ENCODE measurements at places on chromosomes 4 and X.

DNA sequence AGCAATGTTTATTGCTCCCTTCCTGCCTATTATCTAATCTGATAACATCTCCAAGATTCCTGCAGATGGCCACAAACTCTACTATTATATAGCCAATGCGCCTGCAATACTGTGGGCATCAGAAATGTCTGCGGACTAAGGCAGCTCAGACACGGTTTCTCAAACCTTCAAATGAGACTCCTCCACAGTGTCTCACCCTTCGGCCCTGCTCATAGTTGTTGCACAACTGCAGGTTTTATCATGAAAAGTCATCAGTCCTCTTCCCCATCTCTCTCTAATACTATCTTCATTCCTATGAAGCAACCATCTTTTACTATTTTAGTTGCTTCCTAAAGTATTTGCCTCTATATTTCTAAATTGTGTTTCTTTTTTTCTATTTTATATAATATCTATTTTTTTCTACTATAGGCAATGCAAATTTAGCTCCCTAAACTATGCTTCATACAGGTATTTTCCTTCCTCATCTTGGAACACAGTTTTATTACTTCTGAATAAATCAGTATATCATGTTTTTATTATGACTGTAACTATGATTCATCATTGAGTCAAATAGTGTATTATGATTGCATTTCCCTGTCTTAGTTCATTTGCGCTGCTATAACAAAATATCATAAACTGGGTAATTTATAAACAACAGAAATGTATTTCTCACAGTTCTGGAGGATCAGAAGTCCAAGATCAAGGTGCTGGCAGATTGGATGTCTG lies 129.7 kb upstream of the EDNRA start:
- no peak for DNase-seq

DNA sequence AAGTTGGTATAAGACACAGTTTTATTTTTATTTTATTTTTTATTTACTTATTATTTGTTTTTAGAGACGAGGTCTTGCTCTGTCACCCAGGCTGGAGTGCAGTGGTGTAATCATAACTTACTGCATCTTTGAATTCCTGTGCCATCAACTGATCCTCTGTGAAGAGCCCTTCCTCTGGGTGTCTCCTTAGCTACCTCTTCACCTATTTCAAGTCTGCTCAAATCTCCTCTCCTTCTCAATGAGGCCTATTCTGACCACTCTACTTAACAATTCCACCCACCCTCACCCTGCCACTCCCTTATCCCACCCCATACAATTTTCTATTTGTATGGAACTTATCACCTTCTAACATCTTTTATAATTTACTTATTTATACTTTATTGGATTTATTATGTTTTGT lies 183.4 kb downstream of the PPP3CA start:
- DNase-seq, result no peak

DNA sequence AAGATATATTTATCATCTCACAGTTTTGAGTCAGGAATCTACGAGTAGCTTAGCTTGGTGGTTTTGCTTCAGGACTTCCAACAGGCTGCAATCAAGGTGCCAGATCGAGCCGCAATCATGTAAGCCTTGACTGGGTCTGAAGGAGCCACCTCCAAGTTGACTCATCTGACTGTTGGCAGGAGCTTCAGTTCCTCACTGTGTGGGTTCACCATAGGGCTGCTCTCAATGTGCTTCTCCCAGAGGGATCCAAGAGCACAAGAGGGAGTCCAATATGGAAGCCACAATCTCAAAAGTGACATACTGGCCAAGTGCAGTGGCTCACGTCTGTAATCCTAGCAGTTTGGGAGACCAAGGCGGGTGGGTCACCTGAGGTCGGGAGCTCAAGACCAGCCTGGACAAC lies 26.5 kb downstream of the DCHS2 start:
- DNase-seq, result no peak

- no peak for DNase-seq
These were observed 24.8 kb downstream of the CYTL1 start for GRCh38 chr4:4994312-4995097.

DNA sequence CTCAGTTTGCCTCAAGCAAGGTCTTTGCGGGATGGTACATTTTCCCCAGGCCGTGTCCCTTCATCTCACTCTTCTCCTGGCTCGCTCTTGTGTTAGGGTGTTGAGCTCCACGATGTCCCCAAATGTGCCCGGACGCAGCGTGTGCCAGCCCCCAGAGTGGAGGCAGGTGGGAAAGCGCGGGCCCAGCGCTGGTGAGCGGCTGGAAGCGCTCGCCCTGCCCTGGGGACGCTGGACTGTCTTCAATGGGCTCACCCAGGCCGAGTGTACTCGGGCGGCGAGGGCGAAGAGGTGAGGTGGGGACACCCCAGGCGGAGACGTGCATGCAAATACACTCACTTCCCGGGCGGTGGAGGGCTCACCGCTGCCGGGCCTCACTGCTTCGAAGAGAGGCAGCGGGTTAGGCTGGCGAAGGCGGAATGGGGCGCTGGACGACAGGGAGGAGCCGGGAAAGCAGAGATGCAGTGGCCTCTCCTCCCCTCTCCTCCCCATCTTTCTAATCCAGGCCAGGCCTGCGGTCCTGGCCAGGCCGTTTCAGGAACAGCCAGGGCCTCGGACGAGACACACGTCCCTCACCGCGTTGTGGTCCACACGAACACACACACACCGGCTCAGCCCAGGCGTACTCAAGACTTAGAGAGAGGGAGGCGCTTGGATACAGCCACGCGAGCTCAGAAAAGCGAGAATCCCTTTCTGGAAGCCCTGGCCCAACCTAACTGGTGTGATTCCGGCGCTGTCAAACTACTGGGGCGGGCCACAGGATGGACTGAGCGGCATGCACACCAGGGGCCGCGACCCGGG lies 2.2 kb downstream of the NKX6-1 start:
- DNase-seq, result no peak

DNA sequence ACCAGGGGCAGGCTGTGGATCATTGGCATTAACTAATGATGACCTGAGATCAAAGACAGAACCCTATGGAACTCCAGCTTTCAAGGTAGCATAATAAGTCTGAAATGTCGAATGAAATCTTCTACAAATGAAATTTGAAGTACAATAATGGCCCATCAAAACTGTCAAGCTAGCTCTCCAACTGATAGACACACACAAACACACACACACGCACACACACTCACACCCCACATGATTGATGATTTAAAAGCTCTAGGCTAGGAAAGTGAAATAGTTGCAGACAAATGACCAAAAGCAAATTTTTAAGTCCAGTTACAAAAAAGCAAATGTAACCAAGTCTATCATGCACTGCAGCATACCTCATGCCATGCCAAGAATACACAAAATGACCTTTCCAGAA lies 655.7 kb downstream of the C4orf33 start:
- no peak for DNase-seq

- no peak for DNase-seq
These were observed 191.7 kb upstream of the GPC4 start for GRCh38 chrX:133606990-133607389.

- DNase-seq, result no peak
These were observed 303.1 kb upstream of the GIMD1 start for GRCh38 chr4:106671716-106672115.

GRCh38 chr4:86908251-86908657 lies 16.0 kb upstream of the C4orf36 start:
- no peak for DNase-seq

DNA sequence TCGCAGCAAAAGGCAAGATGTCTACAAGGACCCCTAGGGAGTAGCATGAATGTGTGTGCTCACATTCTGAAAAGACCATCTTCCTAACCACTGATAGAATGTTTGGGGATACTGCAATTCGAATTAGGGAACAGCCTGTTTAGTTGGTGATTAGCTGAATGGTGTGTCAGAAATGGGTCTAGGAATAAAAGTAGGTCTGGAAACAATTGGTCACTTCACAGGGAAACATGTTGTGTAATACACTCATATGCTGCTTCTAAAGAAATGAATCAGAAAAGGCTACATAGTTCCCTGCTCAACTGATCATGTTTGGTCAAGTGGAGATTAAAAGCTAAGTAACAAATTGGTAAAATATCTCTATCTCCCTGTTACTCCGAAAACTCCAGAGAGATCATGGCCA lies 2362.4 kb upstream of the TENM3 start:
- no peak for DNase-seq

DNA sequence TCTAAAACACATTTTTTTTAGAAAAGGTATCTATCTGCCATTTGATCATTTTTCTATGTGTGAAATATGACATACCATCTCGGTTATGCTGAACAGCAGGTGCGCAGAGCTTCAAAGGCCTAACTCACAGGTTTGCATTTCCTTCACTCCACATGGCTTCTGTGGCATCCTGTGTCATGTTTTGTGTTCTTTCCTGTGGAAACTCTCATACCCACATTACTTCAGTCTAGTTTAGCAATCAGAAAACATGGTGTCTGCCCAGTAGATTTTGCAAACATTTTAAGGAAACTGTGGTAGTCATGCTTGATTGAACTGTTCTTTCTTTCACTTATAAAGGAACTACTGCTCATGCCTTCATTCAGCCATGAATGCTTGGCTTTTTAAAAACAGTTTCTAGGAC lies 11.3 kb upstream of the ARAP2 start:
- no peak for DNase-seq

DNA sequence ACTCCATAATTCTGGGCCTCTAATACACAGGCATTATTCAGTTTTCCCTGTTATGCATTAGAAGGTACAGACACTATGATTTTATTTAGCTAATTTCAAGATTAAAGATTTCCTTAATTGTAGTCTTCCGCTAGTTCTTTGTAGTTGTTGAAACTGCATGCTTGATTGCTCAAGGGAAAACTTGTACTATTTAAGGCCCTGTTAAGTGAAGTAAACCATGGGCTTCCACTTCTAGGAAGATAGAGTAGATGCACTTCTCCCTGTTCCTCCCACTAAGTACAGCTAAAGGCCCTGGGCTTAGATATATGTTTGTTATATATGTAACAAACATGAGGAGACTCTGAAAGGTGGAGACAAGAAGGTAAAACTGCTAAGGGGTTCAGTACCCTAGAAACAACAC lies 215.8 kb upstream of the LEF1 start:
- no peak for DNase-seq

DNA sequence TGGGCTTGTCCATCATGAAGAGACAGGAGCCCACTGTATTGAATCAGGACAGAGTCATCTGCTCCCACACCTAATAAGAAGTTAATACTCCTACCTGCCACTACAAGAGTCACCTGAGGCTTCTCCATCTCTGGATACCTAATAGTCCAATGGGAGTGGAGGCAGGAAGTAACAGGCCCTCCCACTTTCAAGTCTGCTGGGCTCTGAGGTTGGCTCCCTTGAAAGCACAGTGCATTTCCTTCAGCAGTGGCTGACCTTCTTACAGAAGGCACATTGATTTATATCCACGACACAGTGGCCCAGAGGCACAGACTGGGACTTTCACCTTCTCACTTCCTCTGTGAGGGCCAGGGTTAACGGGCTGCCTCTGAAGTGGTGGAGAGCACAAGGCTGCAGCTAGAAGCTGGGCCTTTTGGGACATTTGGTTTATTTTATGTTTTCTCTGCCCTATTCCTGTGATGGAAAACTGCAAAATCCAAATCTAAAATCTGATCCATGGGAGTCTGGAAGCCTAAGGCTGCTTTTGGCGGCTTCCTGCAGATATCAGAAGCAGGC lies 38.1 kb downstream of the FRG2 start:
- no peak for DNase-seq

GRCh38 chr4:142607976-142608375 lies 238.1 kb downstream of the INPP4B start:
- no peak for DNase-seq

DNA sequence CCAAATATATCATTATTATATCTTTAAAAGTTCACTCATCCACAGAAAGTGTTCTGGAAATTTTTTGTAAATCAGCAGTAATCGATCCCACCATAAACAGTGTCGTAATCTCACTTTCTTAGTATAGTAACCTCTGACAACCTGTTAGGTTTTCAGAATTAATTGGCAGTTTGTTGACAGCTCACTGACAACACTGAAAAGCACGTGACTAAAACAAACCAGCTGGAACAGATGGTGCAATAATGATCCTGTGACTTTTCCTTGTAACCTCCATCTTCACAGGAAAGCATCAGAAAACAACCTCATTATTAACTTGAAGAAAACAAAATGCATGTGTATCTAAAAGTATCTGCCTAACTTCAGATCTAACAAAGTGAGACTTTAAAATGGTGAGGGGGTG lies 48.5 kb downstream of the FSTL5 start:
- no peak for DNase-seq

- no peak for DNase-seq
These were observed 40.2 kb upstream of the TET2 start for GRCh38 chr4:105106426-105106825.

- no peak for DNase-seq
These were observed 45.9 kb upstream of the RHOH start for GRCh38 chr4:40150932-40151331.

- no peak for DNase-seq
These were observed 4.5 kb downstream of the GJB1 start for GRCh38 chrX:71227370-71228062.

- no peak for DNase-seq
These were observed 145.9 kb downstream of the PCDH19 start for GRCh38 chrX:100264200-100264599.

DNA sequence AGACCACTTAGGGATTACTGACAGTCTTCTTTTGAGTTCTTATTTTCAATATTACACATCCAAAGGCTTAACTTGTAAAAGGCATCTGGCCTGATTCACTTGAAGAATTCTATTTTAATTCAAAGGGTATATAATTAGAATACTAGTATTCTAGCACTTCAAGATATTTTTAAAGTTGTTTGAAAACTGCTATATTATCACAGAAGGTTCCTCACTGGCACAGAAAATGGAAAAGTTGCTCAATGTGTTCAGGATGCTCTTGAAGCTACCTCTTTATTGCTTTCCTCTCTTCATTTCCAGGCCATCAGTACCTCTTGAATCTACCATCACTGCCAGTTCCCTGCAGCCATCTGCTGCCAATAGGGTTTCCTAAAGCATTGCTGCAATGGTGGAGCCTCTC lies 271.4 kb downstream of the KCNIP4 start:
- no peak for DNase-seq

GRCh38 chrX:34875204-34875603 lies 67.4 kb upstream of the FAM47B start:
- DNase-seq, result no peak

DNA sequence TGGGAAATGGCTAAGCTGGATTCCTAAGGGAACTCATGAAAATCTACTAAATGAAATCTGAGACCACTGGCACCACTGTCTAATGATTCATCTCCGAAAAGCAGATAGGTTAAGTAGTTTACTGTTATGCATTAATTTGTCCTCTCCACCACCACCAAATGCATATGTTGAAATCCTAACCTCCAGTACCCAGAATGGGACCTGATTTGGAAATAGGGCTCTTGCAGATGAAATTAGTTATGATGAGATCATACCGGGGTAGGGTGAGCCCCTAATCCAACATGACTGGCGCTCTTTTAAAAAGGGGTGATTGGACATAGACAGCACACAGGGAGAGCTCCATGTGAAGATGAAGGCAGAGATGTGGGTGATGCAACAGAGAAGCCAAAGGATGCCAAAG lies 124.9 kb upstream of the GUCY1A1 start:
- no peak for DNase-seq

DNA sequence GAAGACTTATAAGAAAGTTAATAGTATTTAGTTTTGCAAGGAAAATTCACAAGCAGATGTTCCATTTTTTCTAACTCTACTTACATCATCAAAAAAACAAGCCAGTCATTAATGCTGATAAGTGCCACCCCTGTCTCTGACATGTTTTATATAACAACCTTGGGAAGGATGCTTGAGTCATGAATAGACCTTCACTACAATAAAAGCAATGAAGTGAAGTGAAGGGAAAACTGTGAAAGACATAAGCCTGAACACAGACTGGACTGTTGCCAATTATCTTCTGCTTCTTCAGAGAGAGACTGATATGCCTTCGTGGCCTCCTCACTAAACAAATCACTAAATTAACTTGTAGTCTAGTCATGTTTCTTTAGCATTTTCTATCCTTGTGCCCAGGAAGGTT lies 353.2 kb downstream of the PDHA2 start:
- no peak for DNase-seq

Data from stimulated activated CD8-positive, alpha-beta memory T cell treated with anti-CD3 and anti-CD28 coated beads, Interleukin-4, amount 100 ng/mL, for 1 hour (primary cell).